Stimulated activated CD8-positive, alpha-beta memory T cell treated with anti-CD3 and anti-CD28 coated beads, Interleukin-12 subunit alpha, Interleukin-12 subunit beta, amount 100 ng/mL, for 1 hour (primary cell): ENCODE measurements at places on chromosomes 1 and 21.

GRCh38 chr1:235278233-235278914, 49.6 kb downstream of the ARID4B start:
- no peak for DNase-seq

DNA sequence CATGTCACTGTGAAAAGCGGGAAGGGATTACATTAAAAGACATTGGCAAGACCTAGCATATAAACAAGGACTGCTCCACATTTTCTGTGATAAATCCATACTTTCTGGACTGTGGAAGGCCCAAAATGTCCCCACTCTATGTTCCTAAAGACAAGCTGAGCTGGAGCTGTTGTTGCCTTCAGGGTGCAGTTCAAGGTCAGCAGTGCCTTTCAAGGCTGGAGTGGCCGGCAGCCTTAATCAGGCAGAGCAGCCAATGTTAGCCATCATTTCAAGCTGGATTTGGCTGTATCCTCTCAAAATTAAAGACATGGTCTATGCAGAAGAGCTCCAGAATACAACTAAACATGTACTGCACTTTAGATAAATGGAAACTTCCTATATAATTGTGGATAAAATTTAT, 70.4 kb upstream of the ADAM30 start:
- DNase-seq: no peak

- DNase-seq: no peak
Measured at GRCh38 chr1:204792354-204792692, 78.3 kb upstream of the NFASC start.

DNA sequence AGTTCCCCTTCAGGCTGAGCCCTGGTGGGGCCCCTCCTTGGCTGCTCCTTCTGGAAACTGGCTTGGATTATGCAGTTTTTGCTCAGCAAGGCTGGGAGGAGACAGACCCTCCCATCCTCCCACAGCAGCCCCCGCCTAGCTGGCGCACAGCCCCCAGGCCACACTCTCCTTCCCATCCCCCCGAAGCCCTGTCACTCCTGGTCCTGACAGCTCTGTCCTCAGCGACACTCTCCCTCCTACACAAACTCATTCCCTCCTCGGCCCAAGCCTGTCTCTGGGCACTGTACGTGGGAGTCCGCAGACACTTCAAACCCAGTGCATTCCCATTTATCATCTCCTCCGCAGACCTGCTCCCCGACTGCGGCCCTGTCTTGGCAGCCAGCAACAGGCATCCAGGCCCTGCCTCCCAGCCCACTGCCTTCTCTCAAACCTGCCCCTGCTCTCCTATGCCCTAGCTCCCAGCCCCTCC, 25.0 kb upstream of the EPHB2 start:
- DNase-seq: no peak

DNA sequence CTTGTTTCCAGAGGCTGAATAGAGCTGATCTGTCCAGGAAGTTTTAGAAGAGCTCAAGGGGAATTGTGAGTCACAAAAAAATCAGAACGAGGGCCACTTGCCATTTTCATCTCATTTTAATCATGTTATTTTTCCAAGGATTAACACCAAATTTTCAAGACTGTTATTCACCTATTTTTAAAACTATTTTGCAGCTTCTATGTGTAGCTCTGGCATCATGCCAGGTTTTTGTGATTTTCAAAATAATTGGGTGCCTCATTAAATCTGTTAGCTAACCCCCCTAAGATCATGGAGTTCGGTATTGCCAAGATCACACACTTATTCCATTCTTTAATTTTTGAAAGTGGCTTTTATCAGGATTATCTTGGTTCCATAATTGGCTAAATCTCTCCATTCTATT, 90.9 kb downstream of the RGS7 start:
- no peak for DNase-seq

DNA sequence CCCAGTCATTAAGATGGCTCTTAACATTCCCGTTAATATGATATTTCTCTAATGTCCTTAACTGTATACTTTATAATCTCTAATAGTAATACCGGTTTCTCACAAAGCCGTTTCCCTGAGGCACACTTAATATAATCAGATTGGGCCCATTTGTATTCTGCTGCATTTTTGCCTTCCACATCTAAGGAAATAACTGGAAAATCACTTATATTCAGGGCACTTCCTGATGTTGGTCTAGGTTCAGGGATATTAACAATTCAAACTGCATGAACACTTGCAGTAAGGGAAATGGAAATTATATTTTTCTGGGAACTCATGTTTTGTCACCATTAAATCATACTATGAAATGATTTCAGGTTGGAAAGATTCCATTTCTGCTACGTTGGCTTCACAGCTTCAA, 119.8 kb downstream of the TPR start:
- no peak for DNase-seq

DNA sequence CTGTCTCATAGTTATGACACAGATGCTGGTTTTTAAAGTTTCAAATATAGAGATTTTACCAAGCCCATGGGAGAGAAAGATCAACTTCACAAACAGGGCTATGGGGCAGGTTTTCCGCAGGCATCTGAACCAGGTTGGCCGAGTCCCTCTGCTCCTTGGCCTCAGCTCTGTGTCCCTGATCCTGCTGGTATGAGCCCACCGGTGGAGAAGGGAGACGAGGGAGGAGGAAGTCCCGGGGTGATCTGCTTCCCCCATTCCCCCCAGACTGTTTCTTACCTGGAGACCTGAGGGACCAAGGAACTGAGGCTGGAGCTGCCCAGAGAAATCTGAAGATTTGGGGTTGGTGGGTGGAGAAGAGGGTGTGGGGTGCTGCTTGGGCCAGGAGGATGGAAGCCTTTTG, 28.9 kb upstream of the BTG2 start:
- no peak for DNase-seq

DNA sequence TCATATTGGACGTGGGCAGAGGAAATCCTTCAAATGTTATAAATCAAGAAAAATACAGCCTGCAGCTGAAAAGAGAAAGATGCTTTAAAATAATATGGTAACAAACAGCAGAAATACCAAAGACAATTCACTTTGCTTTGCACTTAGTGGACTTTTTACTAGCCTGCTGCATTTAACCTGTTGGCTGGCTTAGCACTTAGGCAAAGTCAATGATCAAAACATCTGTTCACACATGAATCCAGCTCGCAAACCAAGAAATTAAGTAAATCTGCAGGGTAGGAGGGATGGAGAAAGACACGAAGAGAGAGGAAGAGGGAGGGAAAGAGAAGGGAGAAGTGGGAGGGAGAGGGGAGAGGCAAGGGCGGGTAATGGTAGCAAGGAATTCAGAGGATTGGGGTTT, 103.6 kb upstream of the RAB4A start:
- no peak for DNase-seq

- no peak for DNase-seq
Measured at GRCh38 chr1:229411434-229412055, 22.3 kb downstream of the ACTA1 start.

GRCh38 chr1:234624724-234625117, 14.7 kb upstream of the IRF2BP2 start:
- DNase-seq: no peak
